ENCODE measurements at places on chromosomes 11 and 22. TPM values are rescaled to one million over a fixed set of nuclear protein-coding genes. Genes with fewer than 3 reads are reported as not detected.

- peaks cover 7% of the 10 kb centered on the region for H3K4me1 ChIP-seq
- no peaks in the 10 kb centered on the region for H3K27me3 ChIP-seq
- no peak overlapping the region for H3K27ac ChIP-seq
- no peak for DNase-seq
Measured at GRCh38 chr11:33560729-33561128, 139.9 kb downstream of the C11orf91 start.

GRCh38 chr11:100353083-100353482, 334.0 kb upstream of the ARHGAP42 start:
- no peak for DNase-seq
- no peaks in the 10 kb centered on the region for H3K4me1 ChIP-seq
- no peaks in the 10 kb centered on the region for H3K27me3 ChIP-seq
- no peak overlapping the region for H3K27ac ChIP-seq

DNA sequence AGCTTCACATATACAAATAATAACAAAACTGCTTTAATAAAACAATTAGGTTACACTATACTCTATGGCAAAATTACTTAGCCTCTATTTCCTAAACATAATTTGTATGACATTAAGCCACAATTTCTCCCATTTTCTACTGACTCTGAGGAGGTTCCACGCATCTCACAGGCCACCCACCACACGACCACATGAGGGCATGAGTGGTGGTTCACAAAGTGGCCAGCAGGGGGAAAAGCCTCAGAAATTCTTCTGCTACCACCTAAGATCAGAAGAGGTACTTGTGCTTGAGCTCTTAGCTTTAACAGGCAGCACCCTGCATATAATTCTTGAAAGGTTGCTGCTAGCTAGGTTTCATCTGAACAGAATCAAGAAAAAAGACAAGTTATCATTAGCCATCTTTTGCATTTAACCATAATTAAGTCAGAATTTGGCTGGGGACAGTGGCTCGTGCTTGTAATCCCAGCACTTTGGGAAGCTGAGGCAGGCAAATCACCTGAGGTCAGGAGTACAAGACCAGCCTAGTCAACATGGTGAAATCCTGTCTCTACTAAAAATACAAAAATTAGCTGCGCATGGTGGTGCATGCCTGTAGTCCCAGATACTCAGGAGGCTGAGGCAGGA, 7.7 kb downstream of the LPXN start:
- no peaks in the 10 kb centered on the region for H3K27me3 ChIP-seq
- peaks cover 2% of the 10 kb centered on the region for H3K4me1 ChIP-seq
- DNase-seq, result peak; percentile 54
- no peak overlapping the region for H3K27ac ChIP-seq
- H3K4me3 ChIP-seq, result no peak overlapping the region

DNA sequence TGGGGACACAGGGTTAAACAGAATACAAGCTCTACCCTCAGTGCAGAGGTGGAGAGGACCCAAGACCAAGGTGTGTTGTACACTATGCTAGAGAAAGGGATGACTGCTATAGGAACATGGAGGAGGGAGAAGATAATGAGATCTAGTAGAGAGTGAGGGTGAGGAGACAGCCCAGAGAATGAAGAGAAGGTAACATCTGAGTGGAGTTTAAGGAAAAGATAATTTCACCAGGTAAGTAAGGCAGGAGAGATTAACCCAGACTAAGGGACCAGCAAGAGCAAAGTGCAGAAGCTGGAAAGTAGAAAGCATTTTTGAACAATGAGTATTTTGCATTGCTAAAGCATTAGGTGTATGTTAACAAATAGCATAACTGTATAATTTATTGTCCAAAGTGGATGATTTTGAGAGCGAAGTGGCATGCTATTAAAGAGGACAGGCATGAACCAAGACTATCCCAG, 128.8 kb downstream of the RASSF10 start:
- no peaks in the 10 kb centered on the region for H3K36me3 ChIP-seq
- H3K4me3 ChIP-seq, result no peak overlapping the region
- no peaks in the 10 kb centered on the region for H3K27me3 ChIP-seq
- no peak overlapping the region for H3K27ac ChIP-seq
- DNase-seq, result peak; percentile 41

- no peak overlapping the region for H3K4me3 ChIP-seq
- no peaks in the 10 kb centered on the region for H3K36me3 ChIP-seq
- peaks cover 4% of the 10 kb centered on the region for H3K4me1 ChIP-seq
- DNase-seq, result peak; percentile 94
- no peaks in the 10 kb centered on the region for H3K27me3 ChIP-seq
- no peak overlapping the region for H3K27ac ChIP-seq
Measured at GRCh38 chr11:104668797-104669463, 229.3 kb downstream of the CASP12 start.

DNA sequence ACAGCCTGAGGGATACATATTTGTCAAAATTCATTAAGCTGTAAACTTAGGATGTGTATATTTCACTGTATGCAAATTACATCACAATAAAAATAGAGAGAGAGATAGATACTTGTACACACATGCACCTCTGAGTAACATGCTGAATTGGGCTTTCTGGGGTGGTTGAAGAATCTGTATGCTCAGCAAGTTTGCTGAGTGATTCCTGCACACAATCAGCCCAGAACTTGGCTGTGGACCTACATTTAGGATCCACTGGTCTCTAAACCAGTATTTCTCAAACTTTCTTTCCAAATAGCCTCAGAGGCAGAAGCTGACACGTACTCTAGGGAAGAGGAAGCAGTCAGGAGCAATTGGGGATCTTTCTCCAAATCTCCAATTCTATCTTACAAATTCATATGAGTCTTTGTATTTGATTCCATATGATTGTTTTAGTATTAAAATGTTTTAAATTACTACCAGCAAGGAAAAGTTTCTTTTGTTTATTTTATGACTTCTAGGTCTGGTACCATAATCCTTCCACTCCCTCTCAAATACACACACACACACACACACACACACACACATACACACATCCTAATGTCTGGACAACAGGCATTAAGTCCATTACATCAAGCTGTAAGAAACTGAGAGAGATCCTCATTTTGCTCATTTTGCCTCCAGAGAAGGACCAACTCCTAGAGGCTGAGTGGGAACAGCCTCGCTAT, 20.0 kb downstream of the SYT13 start:
- H3K4me3 ChIP-seq, result no peak overlapping the region
- H3K4me1 ChIP-seq, result no peaks in the 10 kb centered on the region
- no peaks in the 10 kb centered on the region for H3K36me3 ChIP-seq
- no peak for DNase-seq

DNA sequence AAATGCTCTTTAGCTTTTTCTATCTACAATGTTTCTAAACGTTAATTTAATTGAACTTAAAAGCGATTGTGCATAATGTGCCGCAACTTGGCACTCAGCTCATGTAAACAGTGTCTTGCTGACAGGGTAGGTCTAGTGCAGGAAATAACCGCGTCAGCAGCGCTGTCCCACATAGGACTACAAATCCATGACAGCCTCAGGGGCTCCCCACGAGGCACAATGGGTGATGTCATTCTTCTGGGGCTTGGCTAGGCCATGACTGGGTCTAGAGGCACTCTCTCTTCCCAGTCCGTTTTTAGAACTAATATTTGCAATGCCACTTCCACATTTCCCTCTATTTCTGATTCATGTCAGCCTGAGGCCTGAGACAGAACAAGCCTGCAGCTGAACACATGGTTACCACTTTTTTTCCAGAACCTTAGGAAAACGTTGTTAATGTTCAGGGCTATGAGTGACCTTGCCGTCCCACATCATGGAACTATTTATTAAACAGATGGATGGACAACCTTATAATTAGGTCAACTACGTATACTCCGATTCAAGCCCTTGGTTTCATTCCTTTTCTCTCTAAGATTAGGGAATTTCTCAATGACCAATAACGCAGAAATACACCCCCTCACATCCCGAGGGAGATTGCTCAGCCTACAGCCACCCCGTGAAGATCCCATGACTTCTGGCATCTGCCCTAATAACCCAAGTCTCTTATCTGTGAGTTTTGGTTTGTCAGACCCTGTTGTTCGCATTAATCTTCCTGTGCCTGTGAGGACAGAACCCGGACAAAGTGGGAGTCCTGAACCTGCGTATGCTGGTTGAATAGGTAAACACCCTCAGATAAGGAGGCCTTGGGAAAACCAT, 19.4 kb upstream of the SNX32 start:
- no peak overlapping the region for H3K4me3 ChIP-seq
- DNase-seq, result peak; percentile 28
- H3K36me3 ChIP-seq, result no peaks in the 10 kb centered on the region
- H3K27ac ChIP-seq, result no peak overlapping the region
- peaks cover 19% of the 10 kb centered on the region for H3K27me3 ChIP-seq
- no peaks in the 10 kb centered on the region for H3K4me1 ChIP-seq

- no peaks in the 10 kb centered on the region for H3K36me3 ChIP-seq
- H3K4me1 ChIP-seq, result peaks cover 27% of the 10 kb centered on the region
- H3K27ac ChIP-seq, result no peak overlapping the region
- no peak overlapping the region for H3K4me3 ChIP-seq
Measured at GRCh38 chr11:34344410-34344767, 13.4 kb downstream of the ABTB2 start.

DNA sequence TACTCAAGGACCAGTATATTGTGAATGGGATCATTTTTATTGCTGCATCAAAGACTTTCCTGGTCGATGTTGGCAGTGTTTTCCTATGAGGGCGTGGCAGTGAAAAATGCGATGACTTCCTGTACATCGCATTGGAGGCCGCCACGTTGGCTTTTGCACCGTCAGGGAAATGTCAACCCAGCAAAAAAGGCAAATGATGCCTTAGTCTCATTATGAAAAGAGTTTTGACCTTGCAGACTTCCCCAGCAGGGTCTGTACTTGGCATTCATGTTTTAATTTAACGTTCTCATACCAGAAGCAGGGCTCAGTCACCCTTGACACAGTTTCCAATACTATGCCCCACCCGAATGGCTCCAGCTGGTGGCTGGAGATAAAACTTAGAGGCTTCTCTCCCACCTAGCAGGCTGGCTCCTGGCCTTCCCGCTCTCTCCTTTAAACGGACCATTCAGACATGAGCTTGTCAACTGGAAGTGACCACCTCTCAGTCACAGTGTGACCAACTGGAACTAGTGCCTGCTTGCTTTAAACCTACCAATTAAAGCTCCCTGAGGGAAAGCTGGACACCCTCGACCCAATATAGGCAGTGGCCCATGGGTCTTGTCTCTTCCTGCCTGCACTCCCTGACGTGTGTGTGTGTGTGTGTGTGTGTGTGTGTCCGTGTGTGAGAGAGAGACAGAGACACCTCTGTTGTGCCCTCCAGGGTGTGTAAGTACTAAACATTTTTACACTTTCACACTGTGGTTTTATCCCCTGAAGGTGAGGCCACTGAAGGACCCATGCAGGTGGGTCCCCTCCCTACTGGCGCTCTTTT, 8.7 kb upstream of the GDPD5 start:
- no peak overlapping the region for H3K4me3 ChIP-seq
- no peak for DNase-seq
- peaks cover 3% of the 10 kb centered on the region for H3K4me1 ChIP-seq
- H3K27me3 ChIP-seq, result no peaks in the 10 kb centered on the region
- no peak overlapping the region for H3K27ac ChIP-seq

DNA sequence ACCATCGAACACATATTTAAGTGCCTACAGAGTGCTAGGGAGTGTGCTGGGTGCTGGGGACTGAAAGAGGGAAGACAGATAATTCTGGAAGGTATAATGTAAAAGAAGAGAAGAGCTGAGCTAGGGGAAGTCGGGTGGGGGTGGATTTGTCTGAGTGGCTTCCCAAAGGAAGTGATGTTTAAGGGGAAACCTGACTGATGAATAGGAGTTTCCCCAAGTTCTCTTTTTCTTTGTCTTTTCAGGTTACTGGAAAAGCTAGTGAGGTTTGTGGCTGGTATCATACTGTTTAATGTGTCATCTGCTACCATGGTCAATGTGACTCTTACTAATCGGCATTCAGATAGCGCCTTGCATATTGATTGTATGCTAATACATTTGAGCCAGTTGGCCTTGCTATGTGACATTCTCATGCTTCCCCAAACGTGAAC, 151.6 kb upstream of the MTMR2 start:
- no peak overlapping the region for H3K4me3 ChIP-seq
- no peaks in the 10 kb centered on the region for H3K27me3 ChIP-seq
- H3K27ac ChIP-seq, result no peak overlapping the region
- peaks cover 6% of the 10 kb centered on the region for H3K36me3 ChIP-seq
- peak; percentile 23 for DNase-seq

- H3K27ac ChIP-seq, result no peak overlapping the region
- H3K4me3 ChIP-seq, result no peak overlapping the region
- DNase-seq, result no peak
- no peaks in the 10 kb centered on the region for H3K4me1 ChIP-seq
- H3K27me3 ChIP-seq, result no peaks in the 10 kb centered on the region
Measured at GRCh38 chr22:24067587-24068376, 56.7 kb downstream of the CABIN1 start.

GRCh38 chr11:76041208-76041607, 165.1 kb downstream of the WNT11 start:
- no peak overlapping the region for H3K27ac ChIP-seq
- no peak overlapping the region for H3K4me3 ChIP-seq

- no peak overlapping the region for H3K27ac ChIP-seq
- no peaks in the 10 kb centered on the region for H3K27me3 ChIP-seq
- H3K4me1 ChIP-seq, result no peaks in the 10 kb centered on the region
- H3K4me3 ChIP-seq, result no peak overlapping the region
- peaks cover 46% of the 10 kb centered on the region for H3K36me3 ChIP-seq
- DNase-seq, result peak; percentile 1
Measured at GRCh38 chr11:118380571-118380970, 20.8 kb upstream of the ATP5MG start.

- peaks cover 2% of the 10 kb centered on the region for H3K36me3 ChIP-seq
- peaks cover 2% of the 10 kb centered on the region for H3K4me1 ChIP-seq
- H3K4me3 ChIP-seq, result no peak overlapping the region
- H3K27me3 ChIP-seq, result peaks cover 49% of the 10 kb centered on the region
- no peak overlapping the region for H3K27ac ChIP-seq
Measured at GRCh38 chr11:553083-553987, 7.2 kb downstream of the LMNTD2 start.

- H3K4me1 ChIP-seq, result no peaks in the 10 kb centered on the region
- H3K27ac ChIP-seq, result no peak overlapping the region
- DNase-seq, result no peak
- H3K36me3 ChIP-seq, result peaks cover 69% of the 10 kb centered on the region
- no peak overlapping the region for H3K4me3 ChIP-seq
Measured at GRCh38 chr11:117395476-117395875, 67.8 kb downstream of the CEP164 start.

Gene ZNF214
- 2.5 TPM for total RNA-seq

Gene HSCB
- 5.4 TPM for total RNA-seq

Gene TMPRSS5
- under 0.01 TPM for total RNA-seq

Gene MAJIN
- total RNA-seq, result not detected

Measured in IMR-90 (cell line).